Tibial artery (tissue), 4 donors: ENCODE measurements at places on chromosomes 6 and 20.

GRCh38 chr20:23517719-23518118 lies 26.8 kb downstream of the CST8 start:
- no peak for DNase-seq

- DNase-seq = no peak
Observed at GRCh38 chr6:6409397-6410030, 89.1 kb upstream of the F13A1 start.

DNA sequence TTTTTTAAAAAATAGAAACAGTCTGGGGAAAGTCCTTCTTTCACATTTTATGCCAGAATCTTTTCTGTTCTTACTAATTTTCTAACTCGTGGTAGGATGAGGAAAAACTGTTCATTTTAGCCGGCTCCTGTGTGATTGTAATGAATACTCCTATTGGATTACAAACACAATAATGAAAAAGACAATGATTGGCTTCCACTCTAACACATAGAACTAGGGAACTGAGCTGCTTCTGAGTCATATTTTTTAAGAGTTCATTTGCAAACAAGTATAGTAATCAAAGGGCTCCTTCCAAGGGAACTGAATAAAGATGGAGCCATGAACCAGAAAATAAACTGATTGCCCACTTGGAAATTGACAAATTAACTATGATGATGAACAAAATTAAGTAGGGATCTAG lies 265.3 kb upstream of the TCF21 start:
- DNase-seq = no peak

DNA sequence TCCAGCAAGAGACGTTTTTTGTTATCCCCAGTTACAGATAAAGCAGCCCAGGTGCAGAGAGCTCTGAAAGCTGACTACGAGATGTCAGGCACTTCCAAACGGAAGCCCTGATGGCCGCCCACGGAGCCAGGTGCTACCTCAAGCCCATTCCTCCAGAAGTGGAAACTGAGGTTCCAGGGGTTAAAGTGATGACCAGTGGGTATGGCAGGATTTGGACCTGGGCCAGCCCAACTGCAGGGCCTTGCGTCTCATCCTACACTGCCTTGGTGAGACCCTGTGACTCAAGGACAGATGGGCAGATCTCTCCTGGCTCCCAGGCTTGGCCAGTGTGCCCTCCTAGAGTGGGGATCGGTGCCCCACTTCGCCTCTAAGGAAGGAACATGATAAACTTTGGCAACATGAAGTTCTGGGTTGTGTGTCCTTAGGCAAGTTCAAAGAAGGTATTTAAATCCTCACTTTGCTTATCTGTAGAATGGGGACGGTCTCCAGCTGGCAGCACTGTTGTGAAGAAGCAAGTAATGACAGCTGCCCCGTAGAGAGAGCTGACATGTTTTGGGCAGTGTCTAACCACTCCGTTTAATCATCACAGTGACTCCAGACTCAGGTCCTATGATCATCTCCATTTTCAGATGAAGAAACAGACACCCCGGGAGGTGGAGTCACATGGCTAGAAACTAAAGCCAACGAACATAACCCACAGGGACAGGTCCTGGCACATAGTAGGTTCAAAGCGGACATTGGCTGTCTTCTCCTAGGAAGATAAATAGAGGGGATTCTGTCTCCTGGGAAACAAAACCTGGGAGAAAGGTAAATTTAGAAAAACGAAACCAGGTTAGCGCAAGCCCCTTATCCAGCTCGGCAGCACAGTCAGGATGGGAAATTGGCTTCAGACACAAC lies 34.4 kb upstream of the CDH22 start:
- DNase-seq = no peak

DNA sequence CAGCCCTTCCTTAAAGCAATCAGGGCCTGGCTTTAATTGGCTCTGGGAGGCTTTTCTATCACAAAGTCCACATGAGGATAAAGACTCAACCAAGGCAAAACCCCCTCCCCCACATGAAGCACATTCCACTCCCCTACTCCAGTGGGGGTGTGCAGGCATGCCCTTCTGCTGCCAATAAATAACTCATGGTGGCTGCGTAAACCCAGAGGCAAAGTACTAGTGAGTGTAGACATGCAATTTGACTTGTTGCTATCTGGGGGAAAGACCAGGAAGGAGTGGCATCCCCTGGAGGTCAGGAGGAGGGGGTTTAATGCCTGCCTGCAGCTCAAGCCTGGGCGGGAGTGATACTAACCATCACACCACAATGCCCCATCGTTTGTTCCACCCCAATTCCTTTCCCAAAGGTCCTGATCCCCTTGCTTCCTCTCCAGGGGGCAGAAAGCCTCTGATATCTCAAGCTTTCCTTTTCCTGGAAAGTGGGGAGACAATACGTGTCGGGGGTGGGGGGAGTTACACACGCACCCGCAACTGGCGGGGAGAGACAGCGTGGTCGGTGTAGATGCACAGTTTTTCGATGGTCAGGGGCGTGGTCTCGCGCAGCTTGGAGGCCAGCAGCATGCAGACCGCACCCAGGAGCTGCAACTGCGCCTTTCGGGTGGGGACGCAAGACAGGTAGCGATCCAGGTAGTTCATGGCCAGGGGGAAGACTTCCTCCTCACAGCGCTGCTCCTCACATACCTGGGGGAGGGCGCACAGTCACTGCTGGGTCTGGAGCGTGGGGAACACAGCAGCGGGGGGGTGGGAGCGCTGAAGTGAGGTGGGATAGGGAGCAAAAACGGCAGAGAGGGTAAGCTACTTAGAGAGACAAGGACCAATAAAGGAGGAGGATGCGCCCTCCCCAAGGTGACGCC lies 1.5 kb downstream of the CCND3 start:
- no peak for DNase-seq

DNA sequence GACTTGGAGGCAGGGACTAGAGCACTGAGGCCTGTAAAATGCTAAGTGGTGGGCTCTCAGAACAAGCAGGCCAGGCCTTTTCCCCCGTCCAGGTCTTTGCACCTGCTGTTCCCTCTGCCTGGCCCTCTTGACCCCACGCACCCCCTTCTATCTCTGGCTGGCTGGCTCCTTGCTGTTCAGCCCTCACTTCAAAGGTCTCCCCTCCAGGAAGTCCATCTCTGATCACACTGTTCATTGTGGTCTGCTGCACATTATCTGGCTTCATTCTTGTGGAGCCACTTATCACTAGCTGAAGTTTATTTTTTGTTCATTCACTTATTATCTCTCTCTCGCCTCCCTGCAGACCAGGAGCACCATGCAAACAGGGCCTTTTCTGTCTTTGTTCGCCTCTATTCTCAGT lies 24.5 kb downstream of the SLC13A3 start:
- no peak for DNase-seq

DNA sequence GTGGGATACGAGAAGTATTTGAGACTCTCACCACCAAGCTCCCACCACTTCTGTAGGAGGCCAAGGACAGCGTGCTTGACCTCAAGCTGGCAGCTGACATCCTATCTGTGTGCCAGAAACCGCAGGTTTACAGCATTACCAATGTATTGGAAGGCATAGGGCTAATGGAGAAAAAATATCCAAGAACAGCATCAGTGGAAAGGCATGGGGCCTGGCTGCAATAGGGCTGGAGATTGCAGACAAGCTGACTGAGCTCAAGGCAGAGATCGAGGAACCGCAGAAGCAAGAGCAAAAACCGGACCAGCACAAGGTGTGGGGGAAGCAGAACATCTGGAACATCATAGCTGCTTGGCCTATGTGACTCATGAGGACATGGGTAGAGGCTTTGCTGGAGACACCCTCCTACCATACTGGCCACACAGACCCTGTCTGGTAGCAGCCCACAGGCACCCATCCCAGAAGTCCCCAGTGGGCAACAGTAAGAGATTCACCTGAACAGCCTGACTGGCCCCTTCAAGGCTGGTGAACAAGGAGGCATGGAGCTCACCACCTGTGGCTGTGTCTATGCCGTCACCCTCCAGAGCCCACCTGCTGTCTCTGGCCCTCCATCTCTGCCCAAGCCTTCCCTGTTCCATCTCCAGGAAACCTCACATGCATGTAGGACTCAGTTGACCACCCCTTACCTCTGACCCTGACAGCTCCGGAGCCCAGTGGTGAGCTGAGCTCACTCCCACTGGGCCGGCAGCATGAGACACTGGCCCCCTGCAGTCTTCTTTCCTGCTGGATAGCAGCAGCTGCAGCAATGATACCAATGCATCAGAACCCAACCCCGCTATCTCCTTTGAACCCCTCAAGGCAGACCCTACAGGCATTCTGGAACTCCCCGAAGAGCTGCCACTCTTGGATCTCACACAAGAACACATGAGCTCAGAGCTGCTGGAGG lies 171.1 kb downstream of the KIF6 start:
- DNase-seq = no peak

- no peak for DNase-seq
Observed at GRCh38 chr6:94245395-94245794, 826.0 kb upstream of the EPHA7 start.

DNA sequence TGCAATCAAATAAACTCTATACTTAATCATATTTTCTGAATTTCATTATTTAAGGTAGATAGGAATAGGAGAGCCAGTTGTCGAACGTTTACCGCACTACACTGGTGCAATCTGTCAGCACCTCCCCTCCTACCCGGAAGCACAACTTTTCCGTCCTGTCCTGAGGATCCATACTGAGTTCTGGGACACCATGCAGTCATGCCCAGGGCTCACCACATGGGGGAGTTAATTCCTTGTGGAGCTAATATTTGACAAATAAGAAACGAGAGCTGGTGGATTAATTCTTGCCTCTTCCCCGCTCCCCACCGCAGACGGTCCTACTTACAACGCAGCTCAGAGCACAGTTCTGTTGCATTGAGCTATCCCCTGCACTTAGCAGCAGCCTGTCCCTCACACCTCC lies 107.7 kb upstream of the RALGAPA2 start:
- no peak for DNase-seq

DNA sequence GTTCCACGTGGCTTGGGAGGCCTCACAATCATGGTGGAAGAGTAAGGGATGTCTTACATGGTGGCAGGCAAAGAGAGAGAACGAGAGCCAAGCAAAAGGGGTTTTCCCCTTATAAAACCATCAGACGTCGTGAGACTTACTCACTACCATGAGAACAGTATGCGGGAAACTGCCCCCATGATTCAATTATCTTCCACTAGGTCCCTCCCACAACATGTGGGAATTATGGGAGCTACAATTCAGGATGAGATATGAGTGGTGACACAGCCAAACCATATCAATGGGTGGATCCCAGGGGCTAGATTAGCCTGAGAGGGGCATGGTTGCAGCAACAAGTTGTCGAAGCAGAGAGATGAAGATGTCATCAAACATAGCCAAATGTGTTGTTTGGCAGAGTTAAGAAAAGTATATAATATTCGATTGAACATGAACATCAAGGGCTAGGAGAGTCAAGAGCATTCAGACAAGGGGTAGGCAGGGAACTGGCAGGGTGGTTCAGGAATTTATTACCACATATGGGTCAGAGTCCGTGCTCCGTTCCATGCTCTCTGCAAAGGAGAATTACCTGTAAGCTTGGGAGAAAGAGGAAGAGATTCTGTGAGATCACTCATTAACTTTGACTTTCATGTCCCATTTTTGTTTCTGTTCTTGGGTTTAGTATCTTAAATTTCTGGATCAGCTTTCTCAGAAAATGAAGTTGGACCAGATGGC lies 98.8 kb downstream of the CCDC170 start:
- DNase-seq = no peak

DNA sequence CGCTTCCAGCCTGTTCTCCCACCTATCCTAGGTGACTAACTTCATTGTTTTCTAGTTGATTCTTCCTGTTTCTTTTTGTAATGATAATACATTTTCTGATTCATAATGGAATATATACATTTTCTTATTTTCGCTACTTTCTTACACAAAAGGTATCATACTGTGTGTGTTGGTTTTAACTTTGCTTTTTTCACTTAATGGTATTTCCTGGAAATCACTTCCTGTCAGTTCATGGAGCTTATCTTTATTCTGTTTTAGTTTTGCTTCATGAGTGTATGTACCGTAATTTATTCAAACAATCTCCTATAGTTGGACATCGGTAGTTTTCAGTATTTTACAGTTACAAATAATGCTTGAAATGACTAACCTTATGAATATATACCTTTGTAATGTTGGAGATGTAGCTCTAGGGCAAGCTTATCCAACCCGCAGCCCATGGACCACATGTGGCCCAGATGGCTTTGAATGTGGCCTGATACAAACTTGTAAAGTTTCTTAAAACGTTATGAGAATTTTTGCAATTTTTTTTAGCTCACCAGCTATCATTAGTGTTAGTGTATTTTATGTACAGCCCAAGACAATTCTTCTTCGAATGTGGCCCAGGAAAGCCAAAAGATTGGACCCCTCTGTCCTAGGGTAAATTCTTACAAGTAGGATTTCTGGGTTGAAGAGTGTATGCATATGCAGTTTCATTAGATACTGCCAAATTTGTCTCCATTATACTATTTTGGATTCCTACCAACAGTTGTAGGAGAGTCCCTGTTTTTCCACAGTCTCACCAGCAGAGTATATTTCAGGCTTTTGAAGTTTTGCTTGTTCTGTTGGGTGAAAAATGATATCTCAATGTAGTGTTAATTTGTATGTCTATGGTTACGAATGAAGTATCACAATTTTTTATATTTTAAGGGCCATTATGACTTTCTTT lies 16.7 kb downstream of the TRMT11 start:
- DNase-seq = no peak

GRCh38 chr6:114404339-114404955 lies 61.6 kb upstream of the HS3ST5 start:
- no peak for DNase-seq

- DNase-seq = no peak
Observed at GRCh38 chr6:18481870-18482269, 94.7 kb downstream of the RNF144B start.

- DNase-seq = no peak
Observed at GRCh38 chr20:5172903-5173463, 46.2 kb downstream of the CDS2 start.

GRCh38 chr6:53910834-53911233 lies 116.0 kb downstream of the LRRC1 start:
- no peak for DNase-seq

DNA sequence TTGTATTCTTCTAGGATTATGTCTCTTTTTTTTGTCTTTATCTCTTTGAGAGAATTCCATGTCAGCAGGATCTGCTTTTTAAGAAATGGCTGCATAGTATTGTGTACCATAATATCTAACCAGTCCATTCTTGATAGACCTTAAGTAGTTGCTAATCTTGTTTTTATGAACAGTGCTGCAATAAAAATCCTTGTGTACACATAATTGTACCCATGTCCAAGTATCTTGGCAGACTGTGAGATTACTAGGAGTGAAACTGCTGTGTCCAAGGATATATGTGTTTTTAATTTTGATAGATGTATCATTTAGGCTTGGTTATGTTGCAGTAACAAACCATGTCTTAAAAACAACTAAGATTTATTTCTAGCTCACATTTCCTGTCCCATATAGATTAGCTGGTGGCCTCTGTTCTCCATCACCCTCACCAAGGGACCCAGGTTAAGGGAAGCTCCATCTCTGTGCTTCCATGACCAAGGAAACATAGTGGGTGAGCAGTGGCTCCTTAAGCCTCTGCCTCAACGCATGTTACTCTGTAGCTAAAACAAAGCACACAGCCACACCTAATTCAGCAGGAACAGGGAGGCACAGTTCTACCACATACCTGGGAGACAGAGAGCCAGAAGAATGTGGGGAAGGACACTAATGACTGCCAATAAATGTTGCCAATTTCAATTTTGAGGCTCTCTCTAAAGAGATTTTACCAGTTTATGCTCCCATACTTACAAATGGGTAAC lies 12.1 kb upstream of the SUMO4 start:
- no peak for DNase-seq

- DNase-seq = no peak
Observed at GRCh38 chr6:73879501-73880293, 183.7 kb downstream of the CD109 start.
